ENCODE measurements at places on chromosomes 13 and 19. TPM values are rescaled to one million over a fixed set of nuclear protein-coding genes. Genes with fewer than 3 reads are reported as not detected.
A peak's percentile ranks its signal among the peaks of the same experiment; 100 is the strongest.

Gene KLK14
- total RNA-seq = 9.5 TPM

DNA sequence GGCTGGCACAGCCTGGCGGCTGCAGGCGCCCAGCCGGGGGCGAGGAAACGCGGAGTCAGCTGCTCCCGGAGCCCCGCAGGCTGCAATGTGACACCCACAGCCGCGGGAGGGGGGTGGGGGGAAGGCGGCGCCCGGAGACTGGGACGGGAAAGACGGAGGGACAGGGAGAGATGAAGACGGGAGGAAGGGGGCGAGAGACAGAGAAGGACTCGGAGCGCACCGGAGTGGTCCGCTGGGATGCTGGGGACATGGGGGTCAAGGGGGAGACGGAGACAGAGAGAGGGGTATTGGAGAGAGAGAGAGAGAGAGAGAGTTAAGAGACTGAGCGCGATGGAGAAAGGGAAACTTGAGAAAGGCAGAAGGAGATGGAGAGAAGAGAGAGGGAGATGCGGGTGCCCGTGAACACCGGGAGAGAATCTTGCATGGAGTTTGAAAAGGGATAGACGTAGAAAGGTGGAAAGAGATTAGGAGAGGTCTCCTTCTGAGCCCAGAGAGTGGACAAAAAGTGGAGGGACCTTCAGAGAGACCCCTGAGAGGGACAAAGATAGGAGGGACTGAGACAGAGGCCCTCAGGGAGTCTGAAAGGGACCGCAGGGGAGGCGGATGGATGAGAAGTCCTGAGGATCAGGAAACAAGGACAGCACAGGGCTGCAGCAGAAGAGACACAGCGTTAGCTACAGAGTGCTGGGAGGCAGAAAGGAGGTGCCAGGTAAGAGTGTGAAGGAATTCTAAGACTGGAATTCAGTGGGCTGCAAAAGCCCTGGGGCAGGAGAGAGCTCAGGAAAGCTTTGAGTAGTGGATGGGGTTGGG is 1.0 kb downstream of the SCN1B start:
- no peak for DNase-seq

Gene ZNF548
- total RNA-seq = 35.6 TPM

DNA sequence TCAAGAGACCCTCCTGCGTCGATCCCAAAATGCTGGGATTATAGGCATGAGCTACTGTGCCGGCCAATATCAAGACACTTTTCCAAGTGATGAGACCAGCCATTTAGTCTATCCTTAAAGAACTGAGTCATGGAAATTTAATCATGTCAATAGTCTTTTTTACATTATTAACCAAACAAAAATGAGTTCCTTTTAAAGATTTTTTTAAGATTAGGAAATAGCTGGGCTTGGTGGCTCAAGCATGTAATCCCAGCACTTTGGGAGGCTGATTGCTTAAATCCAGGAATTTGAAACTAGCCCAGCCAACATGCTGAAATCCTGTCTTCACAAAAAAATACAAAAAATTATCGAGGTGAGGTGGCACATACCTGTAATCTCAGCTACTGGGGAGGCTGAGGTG is 16.7 kb upstream of the ZNF564 start:
- DNase-seq = no peak

Gene LYPD3
- 73.8 TPM for total RNA-seq

DNA sequence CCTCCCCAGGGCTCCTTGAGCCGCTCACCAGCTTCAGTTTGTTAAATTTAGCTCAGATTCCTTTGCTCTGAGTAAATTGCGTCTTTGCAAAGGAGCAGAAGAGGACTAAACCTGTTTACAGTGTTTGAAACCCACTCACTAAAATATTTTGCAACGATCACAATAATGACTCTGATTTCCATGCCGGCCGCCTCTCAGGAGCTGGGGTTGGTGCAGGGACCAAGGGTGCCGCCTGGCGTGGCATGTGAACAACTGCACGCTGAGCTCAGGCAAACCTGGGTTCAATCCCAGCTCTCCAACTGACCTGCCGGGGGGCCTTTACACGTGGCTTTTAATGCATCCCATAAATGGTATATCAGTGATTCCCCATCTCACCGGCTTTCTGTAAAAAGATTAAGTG is 68.7 kb upstream of the CACNA1A start:
- no peak for DNase-seq

DNA sequence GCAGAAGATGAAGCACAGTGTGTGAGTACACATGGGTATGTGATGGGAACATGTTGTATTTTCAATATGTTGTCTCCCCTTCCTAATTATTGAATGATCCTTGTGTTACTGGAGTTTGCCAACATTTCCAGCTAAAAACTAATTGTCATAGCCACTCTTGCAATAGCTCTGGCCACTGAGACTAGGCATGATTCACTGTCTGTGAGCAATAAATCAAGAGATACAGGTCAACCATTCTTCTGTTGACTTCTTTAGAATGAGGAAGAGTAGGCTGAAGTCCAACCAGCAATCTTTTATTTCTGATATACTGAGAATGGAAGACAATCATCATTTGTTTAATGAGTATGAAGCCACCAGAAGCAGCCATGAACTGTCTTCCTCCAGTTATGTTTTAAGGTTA is 413.9 kb downstream of the SLITRK5 start:
- no peak for DNase-seq

- no peak for DNase-seq
Observed at GRCh38 chr13:113427562-113428468, 25.5 kb downstream of the ADPRHL1 start.

Gene SMIM24
- not detected for total RNA-seq

DNA sequence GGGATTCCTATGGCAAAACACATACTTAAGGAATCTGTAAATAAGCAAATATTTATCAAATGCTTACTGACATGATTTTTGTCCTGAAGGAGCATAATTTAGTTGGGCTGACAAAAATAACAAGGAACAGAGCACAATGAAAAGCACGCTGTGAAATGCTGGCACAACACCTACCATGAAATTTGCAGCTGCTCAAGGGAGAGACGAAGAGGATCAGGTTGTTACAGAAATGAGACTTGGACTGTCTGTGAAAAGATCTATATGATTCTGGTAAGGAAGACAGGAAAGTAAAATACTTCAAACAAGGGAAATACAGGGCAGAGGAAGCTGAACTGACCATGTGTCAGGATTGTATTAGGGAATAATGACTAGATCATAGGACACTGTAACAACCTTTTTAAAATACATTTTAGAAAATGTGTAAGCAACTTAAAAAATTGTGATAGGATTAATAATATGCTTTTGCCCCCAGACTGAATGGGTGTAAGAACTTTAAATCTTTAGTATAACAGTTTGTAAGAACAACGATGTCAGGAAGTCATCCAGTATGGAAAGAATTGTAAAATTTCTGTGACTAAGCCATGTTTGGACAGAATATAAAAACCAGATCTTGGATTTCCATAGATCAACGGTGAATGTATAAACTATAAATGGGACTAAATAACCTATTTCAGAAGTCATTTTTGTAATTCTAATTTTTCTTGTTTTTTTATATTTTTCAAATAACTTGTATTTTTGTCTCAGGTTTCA is 1556.0 kb downstream of the EFNB2 start:
- DNase-seq = no peak

Gene ONECUT3
- total RNA-seq = not detected

DNA sequence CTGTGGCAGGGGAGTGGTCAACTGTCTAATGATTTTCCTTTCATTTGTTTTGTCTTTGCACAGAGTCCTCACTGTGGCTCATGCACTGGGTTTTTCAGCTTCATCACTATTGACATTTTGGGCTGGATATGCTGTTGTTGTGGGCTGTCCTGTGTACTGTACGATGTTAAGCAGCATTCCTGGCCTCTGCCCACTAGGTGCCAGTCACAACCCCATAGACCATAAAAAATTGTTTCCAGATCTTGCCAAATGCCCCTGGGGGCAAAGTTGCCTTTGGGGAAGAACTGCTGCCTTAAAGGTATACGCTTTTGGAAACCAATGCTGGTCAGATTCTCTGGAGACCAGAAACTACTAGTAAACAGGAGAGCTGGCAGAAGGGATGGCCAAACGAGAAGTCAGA is 310.4 kb downstream of the SPRY2 start:
- DNase-seq = no peak

- DNase-seq = no peak
Observed at GRCh38 chr13:51981355-51981754, 29.9 kb downstream of the ATP7B start.

GRCh38 chr13:21235174-21235573 is 58.7 kb downstream of the MRPL57 start:
- no peak for DNase-seq

- no peak for DNase-seq
Observed at GRCh38 chr19:38033658-38034491, 126.9 kb downstream of the SIPA1L3 start.

Gene SYDE1
- total RNA-seq = 6.9 TPM

DNA sequence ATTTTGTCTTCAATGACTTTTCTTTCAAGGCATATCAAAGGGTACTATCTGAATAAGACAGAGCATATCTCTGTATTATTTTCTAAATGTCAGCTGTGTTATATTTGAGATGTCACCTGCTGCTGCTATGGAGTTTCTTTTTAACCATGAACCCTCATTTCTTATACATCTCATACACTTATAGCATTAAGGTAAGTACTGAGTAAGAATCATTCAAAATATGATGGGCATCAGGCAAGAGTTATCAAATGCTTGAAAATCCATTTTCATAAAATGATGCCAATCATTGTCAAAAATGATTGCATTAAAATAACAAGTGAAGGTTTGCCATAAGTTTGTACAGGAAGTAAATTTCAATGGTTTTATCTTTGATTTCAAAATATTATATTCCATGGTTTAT is 2005.0 kb upstream of the PCDH20 start:
- DNase-seq = no peak

- no peak for DNase-seq
Observed at GRCh38 chr19:4088975-4089374, 22.3 kb upstream of the ZBTB7A start.

DNA sequence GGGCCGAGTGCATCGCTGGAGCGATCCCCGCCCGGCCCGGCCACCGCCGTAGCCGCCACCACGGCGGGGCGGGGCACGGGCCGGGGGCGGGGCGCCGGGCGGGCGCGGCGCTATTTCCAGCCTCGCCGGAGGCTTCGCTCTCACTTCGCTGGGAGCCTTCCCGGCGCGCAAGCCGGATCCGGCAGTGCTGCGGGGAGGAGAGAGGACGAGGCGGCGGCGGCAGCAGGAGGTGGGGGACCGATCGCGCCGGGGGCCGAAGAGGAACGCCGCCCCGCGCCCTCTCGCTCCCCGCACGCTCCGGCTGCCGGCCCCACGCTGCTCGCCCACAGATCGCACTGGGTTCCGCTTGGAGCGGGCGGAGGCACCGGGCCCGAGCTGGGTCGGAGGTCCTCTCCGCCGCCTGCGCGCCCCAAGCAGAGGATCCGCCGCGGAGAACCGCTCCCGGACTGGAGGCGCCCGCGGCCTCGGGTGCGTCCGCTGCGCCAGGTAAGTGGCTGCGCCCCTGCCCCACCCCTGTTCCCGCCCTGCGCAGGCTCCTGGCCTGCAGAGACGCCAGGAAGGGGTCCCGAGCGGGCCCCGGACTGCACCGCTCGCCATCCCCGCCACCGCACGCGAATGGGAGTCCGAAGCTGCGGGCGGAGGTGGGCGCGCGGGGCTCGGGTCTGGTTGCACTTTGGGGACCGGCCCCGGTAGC is at the start of gene CHST8:
CHST8 (plus strand) TSS at position 143 of the 694 bp plus-strand sequence. CDS start 67,309 bp downstream, outside the sequence.
- no peak for DNase-seq

GRCh38 chr19:38252941-38253691 is 3.1 kb downstream of the PPP1R14A start:
- DNase-seq = no peak

Gene HPN
- total RNA-seq = 0.69 TPM

- DNase-seq = peak; percentile 66
Observed at GRCh38 chr13:98977568-98978265, at the start of gene DOCK9. Gene DOCK9, minus strand, starts transcription at chr13:98978064. Its CDS starts 155 bp downstream, at chr13:98977909.

GRCh38 chr19:55333870-55334269 is 5.8 kb upstream of the KMT5C start:
- no peak for DNase-seq

Gene FUT2
- 0.59 TPM for total RNA-seq

DNA sequence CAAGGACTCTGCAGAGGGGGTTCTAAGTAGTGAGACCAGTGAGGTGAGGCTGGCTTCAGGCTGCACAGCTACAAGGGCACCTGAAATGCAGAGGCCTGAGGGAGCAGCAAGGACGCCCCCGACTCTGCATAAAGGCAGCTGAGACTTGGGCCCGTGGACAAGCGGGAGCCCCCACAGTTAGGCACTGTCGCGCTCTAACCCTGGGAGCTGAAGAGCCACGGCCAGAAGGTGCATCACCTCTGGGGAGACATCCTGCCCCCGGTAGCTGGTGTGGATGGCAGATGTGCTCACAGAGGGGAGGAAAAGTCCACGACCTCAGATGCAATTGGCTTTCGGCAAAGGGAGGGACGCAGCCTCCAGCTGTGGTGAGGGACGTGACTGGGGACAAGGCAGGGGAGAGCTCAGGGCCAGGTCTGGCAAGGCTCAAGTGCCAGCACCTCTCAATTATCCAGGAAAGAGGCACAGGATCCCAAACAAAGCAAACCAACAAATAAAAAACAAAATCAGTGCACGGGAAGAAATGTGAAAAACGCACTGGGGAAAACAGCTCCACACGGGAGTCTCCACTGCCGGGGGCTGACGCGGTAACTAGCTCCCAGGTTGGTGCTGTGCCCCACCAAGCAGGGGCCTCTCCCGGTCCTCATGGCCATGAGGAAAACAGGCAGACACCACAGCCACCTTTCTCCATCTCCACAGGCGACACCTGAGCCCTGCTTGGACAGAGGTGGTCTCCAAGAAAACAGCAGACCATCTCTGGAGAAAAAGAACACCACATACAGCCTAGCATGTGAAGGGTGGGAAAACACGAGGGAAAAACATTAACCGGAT is 23.0 kb upstream of the PLPP2 start:
- DNase-seq = no peak

DNA sequence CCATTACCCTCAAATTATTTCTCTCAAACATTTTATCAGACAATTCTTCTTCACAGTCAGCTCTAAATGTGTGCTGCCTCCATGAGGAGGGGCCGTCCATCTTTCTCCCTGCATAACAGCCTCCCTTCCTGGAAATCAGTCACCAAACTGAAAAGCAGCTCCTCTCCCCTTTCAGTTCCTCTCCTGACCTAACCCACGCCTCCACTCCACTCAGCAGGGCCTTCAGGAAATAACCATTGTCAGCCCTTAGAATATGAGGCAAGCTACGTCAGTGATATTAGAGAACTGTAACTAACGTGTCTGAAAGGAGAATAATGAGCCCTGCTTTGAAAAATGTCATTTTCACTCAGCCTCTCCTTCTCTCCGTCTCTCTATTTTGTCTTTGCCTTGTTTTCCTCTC is 116.2 kb downstream of the OLFM4 start:
- DNase-seq = no peak
